ENCODE measurements at places on chromosomes 2 and 18.
A peak's percentile ranks its signal among the peaks of the same experiment; 100 is the strongest.

DNA sequence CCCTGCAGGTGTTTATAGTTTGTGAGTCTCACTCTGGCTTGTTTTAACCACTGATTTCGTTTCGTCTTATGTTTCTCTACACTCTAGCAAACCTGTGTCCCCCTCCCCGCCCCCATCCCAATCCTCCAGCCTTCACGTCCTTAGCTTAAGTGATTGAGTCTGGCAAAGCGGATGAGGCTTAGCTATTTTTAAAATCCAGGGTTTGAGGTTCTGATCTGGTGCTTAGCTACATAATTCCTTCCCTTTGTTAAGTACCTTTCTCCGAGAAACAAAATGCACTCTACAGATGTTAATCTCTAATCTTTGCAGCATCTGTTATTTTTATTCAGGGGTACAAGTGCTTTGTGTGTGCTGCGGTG lies 7.8 kb downstream of the AGAP1 start:
- peak; percentile 75 for DNase-seq

DNA sequence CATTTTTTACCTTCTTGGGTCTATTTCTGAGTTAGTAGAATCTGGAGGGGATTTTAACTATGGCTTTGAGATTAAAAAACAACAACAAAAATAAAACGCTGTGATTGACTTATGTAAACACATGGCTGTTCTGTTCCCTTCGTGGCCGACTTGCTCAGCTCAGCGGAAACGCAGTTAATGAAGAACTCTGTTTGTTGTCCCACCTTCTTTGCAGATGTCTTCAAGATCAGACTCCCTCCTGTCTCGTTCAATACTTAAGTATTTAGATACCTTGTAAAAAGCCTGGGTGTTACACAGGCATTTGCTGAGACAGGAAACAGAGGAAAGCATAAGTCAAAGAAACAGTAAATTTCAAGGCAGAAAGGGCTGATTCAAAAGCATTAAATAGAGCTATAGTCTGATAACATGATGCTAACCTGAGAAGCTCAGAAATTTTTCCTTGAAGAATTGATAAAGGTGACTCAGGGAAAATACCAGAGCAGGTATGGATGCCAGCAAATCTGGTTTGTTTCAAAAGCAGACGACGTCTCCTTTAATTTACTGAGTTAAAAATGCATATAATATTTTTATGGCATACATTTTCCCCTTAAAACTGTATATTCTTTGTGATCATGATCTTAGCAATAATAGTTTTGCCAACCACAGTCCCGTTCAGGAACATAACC lies 21.7 kb upstream of the POLI start:
- DNase-seq = no peak

- no peak for DNase-seq
Measured at GRCh38 chr2:240836781-240837467, 16.9 kb upstream of the KIF1A start.

GRCh38 chr2:120576509-120577474 lies 158.9 kb upstream of the GLI2 start:
- no peak for DNase-seq

- DNase-seq = no peak
Measured at GRCh38 chr2:123864416-123864815, 160.7 kb upstream of the CNTNAP5 start.

GRCh38 chr2:44680983-44681531 lies 260.4 kb upstream of the SIX3 start:
- no peak for DNase-seq

DNA sequence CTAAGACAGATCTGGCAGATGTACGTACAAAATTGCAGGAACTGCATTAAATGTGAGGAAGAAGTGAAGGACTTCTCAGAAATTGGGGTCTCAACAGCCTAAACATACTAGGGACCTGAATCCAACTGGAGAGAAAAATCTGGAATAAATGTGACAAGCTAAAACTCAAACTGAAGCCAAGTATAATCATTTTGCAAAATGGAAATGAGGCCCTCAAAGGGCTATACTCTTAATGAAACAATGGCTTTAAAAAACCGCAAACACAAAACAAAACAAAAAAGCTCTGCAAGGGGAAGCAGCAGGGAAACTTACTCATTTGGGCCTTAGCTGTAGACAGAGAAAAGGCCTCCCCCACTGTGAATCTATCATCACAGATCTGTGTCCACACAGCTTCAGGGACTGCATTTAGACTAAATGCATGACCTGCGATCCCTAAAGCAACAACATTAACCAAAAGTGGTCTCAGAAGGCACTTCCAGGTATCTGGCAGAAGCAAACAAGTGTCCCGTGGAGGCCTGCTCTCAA lies 63.2 kb downstream of the CCBE1 start:
- no peak for DNase-seq

GRCh38 chr18:63085611-63086010 lies 234.0 kb downstream of the BCL2 start:
- DNase-seq = no peak

DNA sequence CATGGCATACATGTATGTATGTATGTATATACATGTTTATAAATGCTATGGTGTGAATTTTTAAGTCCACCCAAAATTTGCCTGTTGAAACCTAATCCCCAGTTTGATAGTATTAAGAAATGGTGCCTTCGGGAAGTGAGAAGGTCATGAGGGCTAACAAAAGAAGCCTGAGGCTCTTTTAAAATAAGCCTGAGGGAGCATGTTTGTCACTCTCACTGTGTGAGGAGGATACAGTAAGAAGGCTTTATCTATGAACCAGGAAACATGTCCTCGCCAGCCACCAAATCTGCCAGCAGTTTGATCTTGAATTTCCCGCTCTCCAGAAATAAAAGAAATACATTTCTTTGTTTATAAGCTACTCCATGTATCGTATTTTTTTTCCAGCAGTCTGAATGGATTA lies 163.0 kb upstream of the LINC00305 start:
- DNase-seq = no peak

DNA sequence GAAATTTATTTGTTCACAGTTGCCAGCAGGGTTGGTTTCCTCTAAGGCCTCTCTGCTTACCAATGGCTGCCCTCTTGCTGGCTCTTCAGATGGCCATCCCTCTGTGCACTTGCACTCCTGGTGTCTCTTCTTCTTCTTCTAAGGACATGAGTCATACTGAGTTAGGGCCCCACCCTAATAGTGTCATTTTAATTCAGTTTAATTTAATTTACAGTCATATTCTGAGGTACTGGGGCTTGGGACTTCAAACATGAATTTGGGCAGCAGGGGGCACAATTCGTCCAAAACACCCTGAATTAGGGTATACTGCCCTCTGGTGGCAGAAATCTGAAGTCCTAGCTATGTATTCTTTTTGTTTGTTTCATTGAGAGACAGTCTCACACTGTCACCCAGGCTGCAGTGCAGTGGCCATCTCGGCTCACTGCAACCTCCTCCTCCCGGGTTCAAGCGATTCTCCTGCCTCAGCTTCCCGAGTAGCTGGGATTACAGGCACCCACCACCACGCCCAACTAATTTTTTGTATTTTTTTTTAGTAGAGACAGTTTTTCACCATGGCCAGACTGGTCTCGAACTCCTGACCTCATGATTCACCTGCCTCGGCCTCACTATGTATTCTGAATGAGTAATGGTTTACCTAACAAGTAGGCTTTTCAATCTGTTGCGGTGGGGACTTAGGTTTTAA lies 19.8 kb downstream of the SLC4A1AP start:
- peak; percentile 96 for DNase-seq

GRCh38 chr2:50347358-50348044 lies 684.4 kb downstream of the NRXN1 start:
- no peak for DNase-seq

- DNase-seq = no peak
Measured at GRCh38 chr2:67451086-67451832, 54.1 kb downstream of the ETAA1 start.

- DNase-seq = no peak
Measured at GRCh38 chr18:76379226-76380126, 115.6 kb downstream of the ZNF516 start.

- no peak for DNase-seq
Measured at GRCh38 chr2:187502467-187502866, 51.8 kb downstream of the TFPI start.

DNA sequence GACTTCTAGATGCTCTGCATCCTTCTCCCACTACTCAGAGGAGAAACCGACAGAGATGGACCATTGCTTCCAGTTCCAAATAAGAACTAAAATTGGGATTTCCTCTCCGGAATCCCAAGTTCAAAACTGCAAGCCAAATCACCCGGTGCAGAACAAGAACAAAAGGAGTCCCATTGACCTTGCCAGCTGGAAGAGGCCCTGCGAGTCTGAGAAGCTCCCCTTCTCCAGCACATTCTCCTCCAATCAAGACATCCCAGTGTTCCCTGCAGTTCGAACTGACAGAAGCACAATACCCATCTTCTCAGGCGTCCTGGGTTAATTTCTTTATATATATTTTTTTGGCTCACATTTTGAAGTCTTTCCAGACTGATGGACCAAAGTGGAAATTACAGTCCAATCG lies 195.3 kb upstream of the MEIS1 start:
- no peak for DNase-seq

DNA sequence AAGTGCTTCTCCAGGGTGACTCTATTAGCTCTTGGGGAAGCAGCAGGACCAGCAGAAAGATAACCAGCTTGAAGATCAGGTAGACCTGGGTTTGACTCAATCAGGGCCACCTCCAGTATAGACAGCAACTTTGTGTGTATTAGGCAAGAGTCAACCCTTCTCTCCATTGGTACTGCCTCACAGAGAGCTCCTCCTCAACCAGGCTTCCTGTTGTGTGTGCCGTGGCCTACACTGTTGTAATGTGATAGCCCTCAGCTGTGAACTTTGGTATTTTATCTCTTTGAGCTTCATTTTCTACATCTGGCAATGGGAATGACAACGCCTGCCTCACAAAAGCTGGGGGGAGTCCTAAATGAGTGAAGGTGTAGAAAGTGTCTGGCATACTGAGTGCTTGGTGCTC lies 17.0 kb upstream of the MAP3K20 start:
- peak; percentile 25 for DNase-seq

DNA sequence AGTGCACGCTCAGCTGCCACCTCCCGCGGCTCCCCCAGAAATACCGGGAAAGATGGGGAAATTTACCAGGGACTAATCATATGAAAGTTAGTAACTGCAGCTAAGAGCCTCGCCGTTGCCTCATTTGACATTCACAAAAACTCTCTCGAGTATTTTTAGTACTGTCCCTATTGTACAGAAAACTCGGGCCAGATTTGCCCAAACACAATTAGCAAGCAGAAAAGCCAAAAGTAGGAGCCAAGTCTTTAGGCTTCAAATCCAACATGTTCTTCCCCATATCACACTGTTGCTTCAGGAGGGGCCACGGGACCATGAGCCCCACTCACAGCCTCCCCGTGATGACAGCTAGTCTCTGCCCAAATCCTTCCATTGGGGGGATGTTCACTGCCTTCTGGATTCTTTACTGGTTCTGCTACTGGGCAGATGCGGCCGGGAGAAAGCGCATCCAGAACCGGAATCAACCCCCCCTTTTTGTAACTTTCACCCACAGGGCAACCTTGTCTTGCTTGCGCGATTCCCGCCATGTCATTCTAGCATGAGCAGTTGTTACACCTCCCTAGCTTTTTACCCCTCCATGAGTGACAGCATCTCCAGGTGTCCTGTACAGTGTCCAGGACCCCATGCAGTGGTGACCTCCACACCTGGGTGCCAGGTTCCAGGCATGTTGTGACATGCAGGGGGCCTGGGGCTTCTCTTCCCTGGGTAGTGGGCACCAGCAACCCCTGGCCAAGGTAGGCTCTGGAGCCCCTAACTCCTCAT lies 35.2 kb downstream of the CENPO start:
- DNase-seq = no peak

- DNase-seq = no peak
Measured at GRCh38 chr2:85255813-85256594, 71.8 kb downstream of the TGOLN2 start.

DNA sequence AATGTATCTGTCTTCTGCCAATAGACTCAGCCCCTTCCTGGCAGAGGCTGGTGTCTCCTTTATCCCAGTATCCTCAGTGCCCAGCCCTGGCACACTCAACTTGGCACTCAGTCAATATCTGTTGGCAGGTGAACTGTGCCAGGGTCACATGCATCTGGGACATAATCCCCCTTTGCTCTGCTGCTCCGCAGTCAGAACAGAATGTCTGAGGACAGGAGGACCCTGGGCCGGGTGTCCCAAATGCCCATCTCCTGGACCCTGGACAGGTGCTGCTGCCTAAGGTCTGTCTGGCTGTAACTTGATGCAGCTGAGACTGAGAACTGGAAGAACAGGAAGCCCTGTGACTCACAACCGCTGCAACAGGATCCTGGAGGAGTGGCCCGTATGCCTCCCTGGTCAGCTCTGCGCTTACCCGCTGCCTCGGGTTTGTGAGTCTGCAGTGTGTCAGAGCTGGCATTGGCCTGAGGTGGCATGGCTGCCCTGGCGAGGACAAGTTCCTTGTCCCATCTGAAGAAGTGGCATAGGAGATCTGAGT lies 11.4 kb downstream of the HK2 start:
- peak; percentile 60 for DNase-seq

GRCh38 chr2:232362174-232362900 lies 16.2 kb upstream of the ALPP start:
- DNase-seq = no peak

DNA sequence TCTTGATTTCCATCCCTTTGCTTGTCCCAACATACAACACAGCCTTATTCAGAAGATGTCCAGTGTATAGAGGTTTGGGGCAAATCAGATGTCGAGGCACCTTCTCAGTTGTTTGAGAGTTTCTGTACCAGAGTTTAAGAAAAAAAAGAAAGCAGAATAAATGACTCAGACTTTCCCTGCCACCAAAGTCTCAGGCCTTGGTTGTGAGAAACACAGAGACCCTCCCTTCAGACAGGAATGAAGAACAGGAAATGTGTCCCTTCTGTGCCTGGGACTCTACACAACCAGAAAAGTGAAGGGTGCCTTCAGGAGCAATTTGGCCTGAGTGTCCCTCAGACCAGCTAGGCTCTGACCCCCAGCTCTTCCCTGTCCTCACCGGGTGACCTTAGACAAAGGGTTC lies 37.3 kb upstream of the REL start:
- no peak for DNase-seq

GRCh38 chr2:242029422-242030225 lies 160.1 kb downstream of the RTP5 start:
- no peak for DNase-seq

- no peak for DNase-seq
Measured at GRCh38 chr2:59933948-59934347, 619.5 kb downstream of the BCL11A start.

GRCh38 chr2:85684806-85685205 lies 9.4 kb upstream of the GNLY start:
- no peak for DNase-seq

DNA sequence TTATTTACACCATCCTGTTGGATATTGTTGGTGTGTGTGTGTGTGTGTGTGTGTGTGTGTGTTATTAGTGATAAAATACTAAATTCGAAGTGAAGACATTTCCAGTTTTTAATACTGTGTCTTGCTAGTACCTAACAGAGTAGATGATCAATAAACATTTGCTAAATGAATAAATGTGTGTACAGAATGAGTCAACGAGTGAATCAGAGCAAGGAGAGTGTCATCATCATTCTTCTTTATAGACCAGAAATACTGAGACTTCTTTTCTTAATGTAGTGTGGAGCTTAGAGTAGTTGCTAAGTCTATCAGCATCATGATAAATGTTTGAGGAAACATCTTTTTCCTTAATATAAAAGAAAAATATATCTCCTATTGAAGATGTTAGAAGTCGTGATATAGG lies 169.7 kb upstream of the SATB2 start:
- no peak for DNase-seq

GRCh38 chr2:64359171-64359891 lies 94.6 kb upstream of the LGALSL start:
- DNase-seq = no peak
